Right lung (tissue), 10 donors: ENCODE measurements at places on chromosomes 2 and 18.
A peak's percentile ranks its signal among the peaks of the same experiment; 100 is the strongest.

DNA sequence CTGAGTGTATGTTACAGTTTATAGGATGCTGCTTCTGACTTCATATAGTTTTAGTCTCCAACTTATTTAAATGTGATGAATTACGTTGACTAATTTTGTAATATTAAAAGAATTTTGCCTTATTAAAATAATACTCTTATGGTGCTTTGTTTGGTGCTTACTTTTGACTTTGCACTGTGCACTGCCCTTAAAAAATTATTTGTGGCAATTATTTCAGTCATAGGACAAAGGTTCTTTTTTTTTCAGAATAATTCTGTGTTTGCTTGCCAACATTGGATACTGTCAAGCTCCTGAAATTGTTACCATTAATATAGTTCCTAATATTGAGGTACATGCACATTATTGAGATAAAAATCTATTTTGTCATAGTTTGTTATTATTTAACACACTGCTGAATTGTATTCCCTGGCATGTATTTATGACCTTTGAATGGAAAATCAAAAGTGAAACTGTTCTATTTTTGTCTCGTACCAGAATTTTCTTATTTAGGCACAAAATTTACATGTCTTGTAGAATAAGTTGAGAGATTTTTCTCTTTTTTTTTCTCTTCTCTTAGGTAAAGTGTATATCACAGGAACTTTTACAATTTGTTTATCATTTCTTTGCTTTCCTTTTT, 572.8 kb upstream of the KLHL29 start:
- DNase-seq = no peak

- peak; percentile 45 for DNase-seq
Observed at GRCh38 chr2:17752892-17753802, 463 bp downstream of the SMC6 start.

- no peak for DNase-seq
Observed at GRCh38 chr2:234649951-234650350, 153.1 kb upstream of the ARL4C start.

GRCh38 chr2:96359310-96359709, 23.7 kb downstream of the NCAPH start:
- DNase-seq = no peak

GRCh38 chr2:234135750-234136221, 85.3 kb downstream of the SPP2 start:
- DNase-seq = peak; percentile 57

- no peak for DNase-seq
Observed at GRCh38 chr2:216553093-216553478, 54.4 kb downstream of the RPL37A start.

DNA sequence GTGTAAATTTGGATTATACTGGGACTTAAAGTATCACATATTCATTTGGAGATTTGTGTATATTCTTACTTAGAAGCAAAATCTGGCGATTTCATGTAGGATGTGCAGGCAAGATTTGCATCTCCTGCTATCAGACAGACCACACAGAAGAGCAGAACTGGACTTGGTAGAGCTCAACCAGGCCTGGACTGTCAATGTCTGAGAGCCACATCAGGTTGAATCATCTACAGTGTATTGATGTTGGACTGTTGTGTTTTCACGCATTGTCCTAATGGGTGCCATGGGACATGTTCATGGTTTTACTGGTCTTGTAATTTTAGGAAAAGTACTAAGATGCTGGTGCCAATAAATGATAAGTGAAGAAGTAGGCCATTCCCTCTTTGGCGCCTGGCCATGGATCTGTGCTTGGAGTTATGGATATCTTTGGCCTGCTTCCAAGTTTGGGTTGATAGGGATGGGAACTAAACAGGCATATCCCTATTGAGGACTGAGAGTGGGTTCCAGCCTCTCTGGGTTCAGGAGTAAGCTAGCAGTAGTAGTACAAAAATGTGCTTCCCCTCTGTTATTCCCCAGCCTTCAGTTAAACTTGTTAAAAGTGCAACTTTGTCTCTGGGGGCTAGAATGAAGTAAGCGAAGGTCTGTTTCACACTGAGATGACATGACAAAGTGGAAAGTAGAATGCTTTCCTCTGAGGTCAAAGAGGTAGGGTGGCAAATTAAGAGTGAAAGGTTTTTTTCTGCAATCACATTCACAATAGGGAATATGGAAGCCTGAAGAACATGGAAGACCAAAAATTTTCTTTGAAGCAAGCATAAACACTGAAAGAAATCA, 49.2 kb upstream of the NEMP2 start:
- peak; percentile 39 for DNase-seq

DNA sequence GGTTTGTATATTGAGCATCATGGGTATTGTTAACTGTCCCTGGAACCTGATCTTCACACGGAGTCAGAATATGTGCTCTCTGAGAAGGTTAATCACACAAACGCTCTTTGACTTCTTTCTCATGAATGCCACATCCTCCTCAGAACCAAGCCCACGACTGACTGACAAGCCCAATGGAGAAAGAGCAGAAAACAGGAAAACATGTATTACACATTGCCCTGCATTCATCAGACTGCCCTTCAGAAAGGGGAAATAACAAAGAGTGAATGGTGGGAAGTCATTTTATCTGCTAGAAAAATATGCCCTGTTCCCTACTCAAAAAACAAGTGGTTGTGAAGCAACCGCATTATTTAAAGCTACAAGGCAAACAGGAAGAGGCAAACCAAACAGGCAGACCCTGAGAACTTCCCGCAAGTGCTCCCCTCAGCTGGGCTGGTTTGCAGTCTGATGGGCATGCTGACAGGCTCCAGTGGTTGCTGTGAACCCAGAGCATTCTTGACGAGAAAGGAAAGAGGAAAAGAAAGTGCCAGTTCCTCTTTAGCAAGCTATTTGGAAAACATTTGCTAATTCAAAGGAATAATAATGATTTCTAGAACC, 172.9 kb upstream of the SETBP1 start:
- peak; percentile 16 for DNase-seq

DNA sequence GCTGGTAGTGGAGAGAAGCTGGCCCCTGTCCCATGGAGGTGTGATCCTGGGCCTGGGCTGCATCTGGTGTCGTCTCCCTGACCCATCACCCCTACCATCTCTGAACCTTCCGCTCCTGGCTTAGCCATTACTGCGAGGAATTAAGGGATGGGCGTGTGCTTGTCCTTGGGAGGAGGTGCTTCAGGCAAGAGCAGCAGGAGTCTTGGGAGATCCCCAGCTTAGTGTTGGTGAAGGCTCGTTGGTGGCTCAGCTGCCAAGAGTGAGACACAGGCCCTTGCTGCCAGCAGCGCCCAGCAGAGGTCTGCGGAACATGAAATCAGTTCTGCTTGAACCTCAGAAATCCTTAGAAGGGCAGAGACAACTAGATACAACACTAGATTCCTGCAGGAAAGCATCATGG, 59.9 kb upstream of the TGFA start:
- DNase-seq = no peak

- DNase-seq = no peak
Observed at GRCh38 chr18:11667578-11667977, 21.5 kb upstream of the GNAL start.

- DNase-seq = no peak
Observed at GRCh38 chr2:33529771-33530481, 53.5 kb downstream of the RASGRP3 start.

DNA sequence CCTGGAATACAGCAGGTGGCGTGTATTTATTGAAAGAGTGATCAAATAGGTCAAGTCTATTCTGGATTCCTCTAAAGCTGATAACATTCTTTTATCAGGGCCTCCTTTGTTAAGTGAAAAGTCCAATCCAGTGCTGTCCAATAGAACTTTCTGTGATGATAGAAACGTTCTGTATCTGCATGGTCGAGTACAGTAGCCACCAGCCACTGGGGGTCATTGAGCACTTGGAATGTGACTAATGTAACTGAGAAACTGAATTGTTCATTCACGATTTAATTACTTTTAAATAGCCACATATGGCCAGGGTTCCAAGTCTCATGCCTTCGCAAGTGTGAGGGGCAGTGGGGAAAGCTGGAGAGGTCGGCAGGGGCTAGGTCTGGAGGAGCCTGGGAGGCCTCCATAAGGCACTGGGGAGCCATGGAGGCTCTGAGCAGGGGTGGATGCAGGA, 20.5 kb downstream of the SH2D6 start:
- no peak for DNase-seq

- DNase-seq = no peak
Observed at GRCh38 chr2:235533198-235533597, 39.4 kb downstream of the AGAP1 start.

DNA sequence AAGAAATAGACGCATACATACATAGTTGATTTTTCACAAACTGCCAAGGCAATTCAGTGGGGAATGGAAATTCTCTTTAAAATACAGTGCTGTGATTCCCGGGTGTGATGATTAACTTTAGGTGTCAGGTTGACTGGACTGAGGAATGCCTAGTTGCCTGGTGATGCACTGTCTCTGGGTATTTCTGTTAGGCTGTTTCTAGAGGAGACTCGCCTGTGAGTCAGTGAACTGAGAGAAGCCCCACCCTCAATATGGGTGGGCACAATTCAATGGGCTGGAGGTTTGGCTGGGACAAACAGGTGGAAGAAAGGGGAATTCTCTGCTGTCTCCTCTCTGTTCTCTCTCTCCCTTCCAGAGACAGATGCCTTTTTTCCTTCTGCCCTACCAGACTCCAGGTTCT, 187.6 kb downstream of the ARHGAP28 start:
- no peak for DNase-seq

DNA sequence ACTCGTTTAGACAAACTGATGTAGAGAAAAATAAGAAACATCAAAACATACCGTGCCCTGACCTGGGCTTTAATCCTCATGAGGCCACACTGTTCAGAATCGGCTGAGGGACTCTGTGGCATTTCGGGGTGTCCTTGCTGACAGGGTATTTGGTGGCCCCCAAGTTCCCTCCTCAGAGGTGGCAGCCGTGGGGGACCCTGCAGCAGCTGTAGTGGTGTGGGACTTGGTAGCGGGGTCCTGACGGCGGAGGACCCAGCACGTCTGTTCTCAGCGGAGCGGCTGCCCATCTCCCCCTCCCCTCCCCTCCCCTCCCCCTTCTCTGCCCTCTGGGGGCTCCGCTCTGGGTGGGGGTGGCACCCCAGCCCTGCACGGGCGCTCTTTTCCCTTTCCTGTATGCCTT, 18.4 kb downstream of the KCNG2 start:
- DNase-seq = no peak

DNA sequence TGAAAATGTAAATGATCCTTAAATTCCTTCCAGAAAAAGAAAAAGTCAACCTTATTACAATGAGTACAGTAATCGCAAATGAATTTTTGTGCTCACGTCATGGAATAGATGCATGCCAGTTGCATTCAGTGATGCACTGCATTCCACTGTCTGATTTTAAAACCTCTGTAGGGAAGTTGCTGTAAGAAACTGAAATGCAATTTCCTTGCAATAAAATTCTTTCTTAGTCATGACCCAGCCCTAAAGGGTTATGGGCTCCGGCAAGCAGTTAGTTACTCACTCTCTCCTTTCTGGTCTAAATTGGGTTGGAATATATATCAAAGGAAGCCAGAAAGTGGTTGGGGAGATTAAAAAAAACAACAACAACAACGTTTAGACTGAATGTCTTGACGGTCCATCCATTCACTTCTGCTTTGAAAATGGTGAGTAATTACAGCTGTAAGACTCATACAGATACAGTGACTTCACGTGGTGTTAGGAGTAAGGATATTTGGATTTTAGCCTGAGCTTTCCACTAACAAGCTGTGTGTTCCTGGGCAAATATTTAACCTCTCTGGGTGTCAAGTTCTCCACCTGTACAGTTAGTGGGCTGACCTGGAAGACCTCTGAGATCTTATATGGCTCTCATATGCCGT, 8.6 kb upstream of the RND3 start:
- no peak for DNase-seq

DNA sequence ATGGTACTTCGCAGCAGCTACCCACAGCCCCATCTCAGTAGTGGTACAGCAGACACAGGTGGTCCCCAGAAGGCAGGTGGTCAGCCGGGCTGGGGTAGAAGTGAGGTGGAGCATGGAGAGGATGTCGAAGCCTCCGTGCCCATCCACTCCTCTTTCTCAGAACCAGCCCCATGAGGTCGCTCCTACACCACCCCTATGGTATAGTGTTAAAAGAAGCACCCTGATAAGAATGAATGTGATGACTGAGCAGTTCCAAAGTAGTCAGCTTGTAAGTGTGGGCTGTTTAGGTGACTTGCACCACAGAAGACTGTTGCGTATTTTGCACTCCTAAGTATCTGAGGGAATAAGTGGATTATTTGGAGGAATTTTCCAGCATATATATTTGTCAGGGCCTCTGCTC, 111.3 kb downstream of the WDSUB1 start:
- no peak for DNase-seq

DNA sequence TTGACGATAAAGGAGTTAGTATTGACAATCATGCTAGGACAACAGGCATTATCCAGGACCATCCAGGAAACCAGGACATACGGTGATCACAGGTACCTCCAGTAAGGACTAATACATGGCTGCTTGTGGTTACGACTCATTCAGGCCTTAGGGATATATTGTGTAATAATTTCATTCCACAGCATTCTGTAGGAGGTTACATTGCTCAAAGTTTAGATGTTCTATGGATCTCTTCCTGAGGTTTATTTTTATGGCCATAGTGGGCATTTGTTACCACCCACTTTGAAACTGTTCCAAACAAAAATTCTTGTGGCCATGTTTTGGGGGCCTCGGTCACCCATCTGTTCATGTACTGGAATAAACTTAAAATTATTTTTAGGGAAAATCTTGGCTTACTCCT, 431.6 kb downstream of the METTL4 start:
- no peak for DNase-seq

DNA sequence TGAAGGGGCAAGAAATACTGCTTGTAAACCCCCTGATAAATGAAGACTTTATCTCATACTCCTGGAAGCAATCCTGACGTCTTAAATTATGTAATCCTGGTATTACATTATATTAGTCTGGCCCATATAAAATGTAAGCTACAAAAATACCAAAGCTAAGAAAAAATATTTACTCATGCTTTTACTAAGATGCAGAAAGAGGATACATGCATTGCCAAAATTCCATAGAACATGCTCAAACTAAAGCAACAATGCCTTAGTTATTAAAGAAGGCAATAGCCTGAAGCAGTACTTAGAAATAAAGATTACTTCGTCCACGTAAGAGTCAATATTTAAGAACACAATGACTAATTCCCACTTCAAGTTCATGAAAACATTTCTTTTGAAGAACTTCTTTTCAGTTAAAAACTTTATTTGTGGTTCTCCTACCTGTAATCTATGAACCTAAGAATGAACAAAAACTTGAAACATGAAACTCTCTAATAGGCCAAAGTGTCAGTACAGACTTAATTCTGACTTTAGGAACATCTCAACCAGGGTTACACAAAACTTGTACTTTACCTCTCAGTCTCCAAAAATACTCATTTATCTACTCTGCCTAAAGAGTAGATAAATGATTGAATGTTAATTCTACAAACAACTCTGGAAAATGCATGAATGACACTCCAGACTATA, 117.3 kb downstream of the THADA start:
- no peak for DNase-seq

GRCh38 chr2:101731221-101732054, 33.9 kb downstream of the MAP4K4 start:
- DNase-seq = no peak

- no peak for DNase-seq
Observed at GRCh38 chr2:209600341-209601171, 171.1 kb upstream of the UNC80 start.

GRCh38 chr2:46347648-46348280, 50.6 kb downstream of the EPAS1 start:
- no peak for DNase-seq
